ENCODE measurements at places on chromosomes 12 and 14. TPM values are rescaled to one million over a fixed set of nuclear protein-coding genes. Genes with fewer than 3 reads are reported as not detected.

DIO3 gene
- total RNA-seq = not detected

RPL10L gene
- not detected for total RNA-seq

TMEM119 gene
- total RNA-seq = not detected

CPNE6 gene
- total RNA-seq = not detected

SEL1L gene
- total RNA-seq = 92.2 TPM

RAPGEF3 gene
- 43.9 TPM for total RNA-seq

MON2 gene
- 80.4 TPM for total RNA-seq

TOMM20L gene
- not detected for total RNA-seq

AVPR1A gene
- total RNA-seq = not detected

SLC7A8 gene
- 2.4 TPM for total RNA-seq

TRHDE gene
- not detected for total RNA-seq
